NCI-H1105 (cell line): ENCODE measurements at places on chromosomes 6 and 20.

DNA sequence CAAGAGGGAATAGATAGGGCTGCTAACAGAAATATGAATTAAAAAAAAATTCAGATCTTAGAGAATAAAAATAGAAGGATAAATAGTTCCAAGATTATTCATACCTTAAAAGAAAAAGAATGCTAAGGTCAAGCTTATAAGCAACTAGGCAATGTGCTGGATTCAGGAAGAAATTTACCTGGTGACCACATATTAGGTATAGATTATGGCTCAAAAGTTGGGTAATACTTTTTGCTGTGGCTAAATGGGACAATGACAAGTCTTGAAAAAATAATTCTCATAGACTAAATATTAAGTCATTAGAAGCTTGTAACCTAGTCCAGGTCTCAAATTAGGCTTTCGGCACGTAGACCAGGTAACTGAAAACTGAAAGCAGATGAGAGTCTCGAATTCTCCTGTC, 17.2 kb downstream of the MAP3K5 start:
- DNase-seq = no peak

- DNase-seq = no peak
These were observed 2.1 kb downstream of the EPM2A start for GRCh38 chr6:145733207-145733606.

DNA sequence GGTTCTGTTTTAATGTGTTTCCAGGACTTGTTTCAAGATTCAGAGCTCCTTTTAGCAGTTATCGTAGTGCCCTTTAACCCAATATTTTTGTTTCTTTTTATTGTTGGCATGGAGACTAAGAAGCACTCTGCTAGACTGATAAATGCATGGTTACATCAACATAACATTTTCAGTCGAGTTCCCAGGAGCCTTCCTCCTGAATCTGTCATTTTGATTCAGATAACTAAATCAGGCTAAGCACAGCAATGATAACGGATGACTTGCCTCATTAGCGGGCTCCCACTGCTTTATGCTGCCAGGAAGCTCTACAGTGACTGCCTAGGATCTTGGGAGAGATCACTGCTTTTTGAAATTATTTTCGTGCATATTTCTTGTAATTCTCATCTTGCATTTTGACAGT, 772.8 kb upstream of the GJE1 start:
- no peak for DNase-seq

DNA sequence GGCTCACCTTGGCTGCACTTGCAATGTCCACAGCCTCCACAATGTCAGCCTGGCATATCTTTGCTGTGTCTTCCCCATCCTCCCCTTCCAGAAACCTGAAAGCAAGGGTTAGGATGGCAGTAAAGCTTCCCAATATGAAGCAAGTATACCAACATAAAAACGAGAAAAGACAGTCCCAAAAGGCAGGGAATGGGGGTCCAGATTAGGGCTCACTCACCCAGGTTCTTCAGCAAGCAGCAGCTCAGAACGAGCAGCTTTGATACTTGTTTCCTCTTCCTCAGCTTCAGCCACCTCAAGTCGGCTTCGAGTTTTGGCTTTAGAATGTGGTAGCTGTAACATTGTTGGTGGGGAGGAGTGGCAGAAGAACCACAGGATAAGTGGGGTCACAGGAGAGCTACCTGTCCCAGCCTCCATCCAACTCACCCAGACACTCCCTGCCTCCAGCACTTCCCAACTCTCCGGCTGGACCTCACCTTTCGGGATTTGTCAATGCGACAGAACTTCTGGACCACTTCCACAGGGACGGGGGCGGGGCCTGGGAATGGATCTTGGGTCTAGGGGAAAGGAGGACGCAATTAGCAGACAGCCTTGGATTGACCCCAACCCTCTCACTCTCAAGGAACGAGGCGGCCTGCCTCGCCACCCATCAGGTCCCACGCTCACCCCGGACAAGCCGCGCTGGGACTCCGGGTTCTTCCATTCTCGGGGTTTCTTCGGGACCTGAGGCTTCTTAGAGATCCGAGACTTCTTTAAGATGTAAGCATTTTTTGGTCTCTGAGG, 708 bp downstream of the WDR46 start:
- no peak for DNase-seq

DNA sequence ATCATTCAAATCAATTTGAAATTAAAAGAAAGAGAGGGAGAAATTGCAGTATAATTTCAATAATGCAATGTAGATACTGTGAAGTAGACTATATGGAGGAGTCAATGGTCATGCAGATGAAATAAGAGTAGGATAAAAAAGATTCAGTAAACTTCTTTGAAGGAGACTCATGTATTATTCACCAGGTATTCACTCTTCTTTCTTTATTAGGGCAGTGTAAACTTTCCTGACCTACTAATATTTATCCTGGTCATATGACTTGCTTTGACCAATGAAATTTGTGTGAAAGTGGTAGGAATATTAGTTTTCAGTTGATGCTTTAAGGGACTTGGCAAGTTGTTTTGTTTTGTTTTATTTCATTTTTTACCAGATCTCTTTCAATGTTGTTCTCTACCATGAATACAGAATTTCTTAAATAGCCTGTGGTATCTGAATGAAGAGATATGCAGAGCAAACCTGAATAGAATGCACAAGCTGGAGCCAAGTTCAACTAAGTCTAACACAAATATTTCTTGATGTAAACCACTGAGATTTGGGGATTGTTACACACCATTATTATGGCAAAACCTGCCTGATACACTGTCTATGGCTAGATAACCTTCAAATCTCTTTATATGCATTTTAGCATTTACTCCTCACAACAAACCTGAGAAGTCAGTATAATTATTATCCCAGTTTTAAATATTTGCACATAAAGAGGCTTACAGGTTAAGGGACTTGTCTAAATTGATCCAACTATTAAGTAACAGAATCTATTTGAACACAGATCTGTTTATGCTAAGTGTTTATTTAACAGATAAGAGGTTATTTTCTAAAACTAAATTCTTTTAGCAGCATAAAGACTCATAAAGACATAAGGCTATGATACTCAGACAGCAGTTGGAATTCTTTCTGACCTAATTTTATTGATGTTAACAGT, 311.2 kb downstream of the PKHD1 start:
- no peak for DNase-seq

DNA sequence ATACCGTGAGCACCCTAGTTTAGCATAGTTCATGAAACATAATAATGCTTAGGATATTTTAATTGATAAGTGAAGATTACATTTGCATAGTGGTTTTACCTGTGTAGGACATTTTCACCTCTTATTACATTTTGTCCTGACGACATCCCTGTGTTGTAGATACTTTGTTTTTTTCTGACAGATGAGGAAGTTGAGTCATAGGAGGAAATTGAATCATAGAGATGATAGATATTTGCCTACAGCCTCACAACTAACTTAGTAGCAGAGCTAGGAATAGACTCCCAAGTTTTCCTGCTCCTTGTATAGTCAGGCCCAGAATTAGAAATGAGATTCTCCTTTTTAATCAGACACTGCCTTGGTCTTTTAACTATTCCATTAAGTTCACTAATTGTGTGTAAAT, 100.5 kb upstream of the SUPT3H start:
- no peak for DNase-seq

- no peak for DNase-seq
These were observed 21.5 kb downstream of the EZR start for GRCh38 chr6:158797331-158798310.

GRCh38 chr6:13222048-13222447, 106.3 kb downstream of the TBC1D7 start:
- DNase-seq = no peak

- no peak for DNase-seq
These were observed 105.6 kb upstream of the CLDN20 start for GRCh38 chr6:155158030-155158843.

DNA sequence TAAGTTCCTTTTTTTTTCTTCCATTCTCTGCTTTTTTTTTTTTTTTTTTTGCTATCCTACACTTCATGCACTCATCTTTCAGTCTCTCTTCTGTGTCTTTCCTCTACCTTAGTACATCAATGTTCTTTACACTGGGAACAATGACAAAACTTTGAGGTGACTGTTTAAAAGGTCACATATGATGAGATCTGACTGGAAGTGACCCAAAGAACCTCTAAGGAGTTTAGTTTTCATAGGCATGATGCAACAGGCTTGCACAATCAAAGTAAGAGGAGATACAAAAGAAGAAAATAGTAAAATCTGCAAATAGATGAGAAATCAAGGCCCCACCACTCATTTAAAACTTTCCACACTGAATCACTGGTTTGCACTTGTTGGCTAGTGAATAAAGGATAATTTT, 840.8 kb downstream of the TBC1D32 start:
- DNase-seq = no peak

DNA sequence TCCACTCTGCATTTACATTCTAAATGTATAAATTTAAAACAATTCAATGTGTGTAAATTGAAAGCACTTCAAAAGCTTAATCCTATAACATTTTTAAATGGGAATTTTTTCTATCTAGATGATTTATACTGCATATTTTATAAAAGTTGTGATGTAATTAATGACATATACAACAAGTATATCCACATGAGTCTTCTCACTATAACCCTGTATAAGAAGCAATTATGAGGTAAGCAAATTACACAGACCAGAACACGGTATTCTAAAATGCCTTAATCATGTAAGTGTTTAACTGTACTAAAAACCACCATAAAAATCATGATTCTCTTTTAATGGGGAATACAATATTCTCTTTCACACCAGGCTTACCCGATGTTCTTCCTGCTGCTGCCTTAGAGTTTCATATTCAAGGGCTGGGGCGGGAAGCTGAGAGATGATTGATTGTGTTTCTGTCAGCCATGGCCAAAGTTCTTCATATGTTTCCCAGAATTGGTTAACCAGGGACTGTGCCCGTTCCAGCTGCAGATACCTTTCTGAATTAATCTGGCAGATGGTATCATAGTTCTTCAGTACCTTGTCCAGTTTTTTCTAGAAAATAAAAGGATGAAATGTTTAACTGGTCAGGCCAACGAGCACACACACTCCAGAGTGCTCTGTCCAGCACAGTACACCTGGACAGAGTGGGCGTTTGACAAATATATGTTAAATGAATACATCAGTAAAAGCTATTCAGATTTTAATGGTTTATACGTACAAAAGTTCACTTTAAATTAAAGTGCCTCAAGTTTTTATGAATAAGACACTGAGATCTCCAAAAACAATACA, 127.4 kb downstream of the DST start:
- DNase-seq = peak; percentile 24

- no peak for DNase-seq
These were observed 14.0 kb downstream of the DCBLD1 start for GRCh38 chr6:117496383-117496990.

GRCh38 chr6:10723567-10723881, 654 bp downstream of the TMEM14C start:
- DNase-seq = no peak

DNA sequence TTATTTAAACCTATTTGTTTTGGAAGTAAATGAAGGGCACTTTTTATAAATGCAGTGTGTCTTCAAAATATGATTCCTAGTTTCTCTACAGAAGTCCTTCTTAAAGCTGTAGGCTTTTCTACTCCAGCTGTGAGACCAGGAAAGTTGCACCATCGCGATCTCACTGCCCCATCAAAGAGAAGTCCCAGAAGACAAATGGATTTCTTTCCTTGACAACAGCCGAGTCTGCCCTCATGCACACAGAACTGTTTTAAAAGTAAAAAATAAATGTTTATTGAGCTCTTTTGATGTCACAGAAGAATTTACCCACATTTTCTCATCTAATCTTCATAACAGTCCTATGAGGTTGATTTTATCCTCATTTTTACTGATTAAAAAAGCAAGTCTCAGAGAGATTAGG, 324.4 kb upstream of the NT5E start:
- DNase-seq = no peak

GRCh38 chr6:44263354-44264100, 1.8 kb downstream of the NFKBIE start:
- no peak for DNase-seq

- DNase-seq = no peak
These were observed 59.2 kb downstream of the CLVS2 start for GRCh38 chr6:123055256-123055655.

- no peak for DNase-seq
These were observed 58.6 kb downstream of the PHACTR3 start for GRCh38 chr20:59662856-59663512.

GRCh38 chr6:31158863-31159855, 770 bp downstream of the TCF19 start:
- no peak for DNase-seq

GRCh38 chr20:57031867-57032355, 234.5 kb downstream of the BMP7 start:
- no peak for DNase-seq

GRCh38 chr6:91812596-91813274, 1225.9 kb upstream of the MAP3K7 start:
- no peak for DNase-seq
